ENCODE measurements at places on chromosomes 7 and 10.
A peak's percentile ranks its signal among the peaks of the same experiment; 100 is the strongest.

- DNase-seq = no peak
Measured at GRCh38 chr10:80158598-80159127, 26.1 kb downstream of the PLAC9 start.

DNA sequence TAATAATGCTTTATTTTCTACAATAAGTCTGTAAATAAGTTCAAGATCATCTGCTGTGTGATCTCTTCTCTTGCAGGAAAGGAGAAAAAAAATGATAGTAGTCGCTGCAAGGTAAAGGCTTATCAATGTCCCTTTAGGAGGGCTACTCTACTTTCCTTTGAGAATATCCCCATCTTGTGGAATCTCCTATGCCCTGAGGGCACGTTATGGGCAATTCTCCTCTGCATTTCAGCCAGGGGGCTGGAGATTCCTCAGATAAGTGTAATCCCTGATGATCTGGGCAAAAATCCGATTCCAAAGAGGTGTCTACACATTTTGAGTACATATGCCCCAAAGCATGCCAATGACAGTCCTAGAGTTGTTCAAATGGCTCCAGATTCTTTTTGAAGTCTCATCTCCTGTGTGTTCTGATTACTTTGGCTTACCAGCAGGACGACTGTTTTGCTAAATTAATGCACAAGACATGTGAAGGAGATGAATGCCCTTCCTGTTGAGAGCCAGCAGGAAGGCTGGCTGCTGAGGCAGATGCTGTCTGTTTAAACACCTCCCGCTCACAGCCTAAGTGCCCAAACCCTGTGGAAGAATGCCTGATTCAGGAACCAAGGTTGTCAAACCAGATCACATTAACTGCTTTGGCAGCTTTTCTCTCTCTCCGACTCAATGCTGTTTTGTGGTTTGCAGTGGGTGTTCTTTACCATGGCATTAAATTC is 171.2 kb upstream of the COL1A2 start:
- peak; percentile 44 for DNase-seq

DNA sequence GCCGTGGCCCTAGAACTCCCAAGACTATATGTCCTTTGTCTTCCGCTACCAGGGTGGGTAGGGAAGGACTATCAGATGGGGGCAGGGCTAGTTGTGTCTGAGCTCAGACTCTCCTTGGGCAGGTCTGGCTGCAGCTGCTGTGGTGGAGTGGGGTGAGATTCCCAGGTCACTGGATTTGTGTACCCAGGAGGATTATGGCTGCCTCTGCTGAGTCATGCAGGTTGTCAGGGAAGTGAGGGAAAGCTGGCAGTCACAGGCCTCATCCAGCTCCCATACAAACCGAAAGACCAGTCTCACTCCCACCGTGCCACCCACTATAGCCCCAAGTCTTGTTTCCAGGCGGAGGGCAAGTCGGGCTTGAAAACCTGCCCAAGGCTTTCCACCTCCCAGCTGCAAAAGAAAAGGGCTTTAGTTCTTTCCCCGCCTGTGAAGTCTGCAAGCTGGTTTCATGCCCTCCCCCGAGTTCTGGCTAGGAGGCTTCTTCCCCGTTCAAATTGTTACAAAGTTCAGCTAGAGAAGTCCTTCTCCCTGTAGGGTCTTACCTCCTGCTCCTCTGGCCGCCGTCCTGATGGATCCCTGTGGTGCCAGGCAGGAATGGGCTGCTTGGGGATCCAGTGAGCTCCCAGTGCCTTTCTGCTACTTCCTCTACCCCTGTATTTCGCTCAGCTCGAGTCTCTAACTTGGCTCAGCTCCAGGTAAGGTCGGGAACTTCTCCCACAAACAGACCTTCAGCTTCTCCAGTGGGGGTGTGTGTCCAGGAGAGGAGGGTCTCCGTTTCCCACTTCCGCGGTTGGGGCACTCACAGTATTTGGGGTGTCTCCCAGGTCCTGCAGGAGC is 106.8 kb upstream of the FGL2 start:
- no peak for DNase-seq

DNA sequence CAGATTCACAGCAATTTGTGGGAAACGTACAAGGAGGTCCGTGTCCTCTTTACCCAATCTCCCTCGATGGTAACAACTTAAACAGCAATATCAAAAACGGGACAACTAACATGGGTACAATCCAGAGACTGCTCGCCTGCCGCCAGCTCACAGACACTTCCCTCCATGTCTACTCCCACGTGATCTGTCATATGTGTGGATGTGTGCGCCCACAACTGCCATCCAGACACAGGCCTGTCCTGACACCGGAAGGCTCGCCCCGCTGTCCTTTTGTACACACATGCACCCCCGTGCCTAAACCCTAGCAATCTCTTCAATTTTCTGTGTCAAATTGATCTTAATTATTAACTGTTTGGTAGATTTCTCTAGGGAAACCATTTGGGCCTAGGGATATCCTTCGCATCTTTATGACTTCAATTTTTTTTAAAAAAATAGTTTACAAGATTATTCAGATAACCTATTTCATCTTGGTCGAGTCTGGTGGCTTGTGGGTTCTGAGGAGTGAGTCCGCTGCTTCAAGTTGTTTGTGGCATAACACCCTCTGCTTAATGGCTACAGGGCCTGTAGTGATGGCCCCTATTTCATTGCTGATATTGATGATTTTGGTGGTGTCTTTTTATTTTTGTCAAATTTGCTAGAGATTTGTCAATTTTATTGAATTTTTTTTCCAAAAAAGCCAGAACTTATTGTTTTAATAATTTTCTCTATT is 260.6 kb downstream of the MAD1L1 start:
- DNase-seq = no peak

- DNase-seq = no peak
Measured at GRCh38 chr10:93758508-93758885, 761 bp downstream of the LGI1 start.

DNA sequence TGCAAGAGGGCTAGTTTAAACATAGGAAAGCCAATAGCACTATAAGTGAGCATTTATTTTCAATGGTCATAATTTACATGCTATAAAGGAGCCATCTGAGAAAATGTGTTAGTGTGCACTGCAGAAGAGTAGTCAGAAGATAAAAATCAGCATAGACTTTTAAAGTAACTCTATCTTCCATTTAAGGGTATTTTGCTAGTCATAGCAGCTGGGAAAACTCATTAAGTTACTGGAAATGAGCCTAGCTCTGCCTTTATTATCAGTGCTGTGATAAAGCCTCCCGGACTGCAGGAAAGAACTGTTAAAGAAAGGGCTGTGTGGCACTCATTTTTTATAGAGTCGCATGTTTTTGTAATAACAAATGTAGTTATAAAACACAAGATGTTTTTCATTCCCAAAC is 825.8 kb upstream of the POM121L12 start:
- DNase-seq = no peak

- no peak for DNase-seq
Measured at GRCh38 chr7:114660753-114661152, 246.1 kb downstream of the FOXP2 start.

DNA sequence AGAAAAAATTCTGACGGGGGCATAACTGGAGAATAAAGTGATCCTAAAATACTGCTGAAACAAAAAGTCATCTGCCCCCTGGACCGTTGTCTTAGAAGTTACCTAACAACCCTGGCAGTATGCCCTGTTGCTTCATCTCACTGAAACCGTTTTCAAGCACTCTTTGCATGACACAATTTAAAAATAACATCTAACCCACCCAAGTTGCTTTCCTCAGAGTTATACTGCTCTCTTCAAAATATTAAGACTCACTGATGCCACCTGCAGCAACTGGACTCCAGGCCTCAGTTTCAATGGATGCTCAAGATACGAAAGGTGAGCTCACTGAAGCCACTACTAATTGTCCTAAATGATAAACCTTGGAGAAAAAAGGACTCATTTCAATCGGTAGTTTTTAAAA is 57.4 kb downstream of the CDK6 start:
- no peak for DNase-seq

GRCh38 chr7:28606421-28606820 is 194.1 kb downstream of the CREB5 start:
- no peak for DNase-seq

DNA sequence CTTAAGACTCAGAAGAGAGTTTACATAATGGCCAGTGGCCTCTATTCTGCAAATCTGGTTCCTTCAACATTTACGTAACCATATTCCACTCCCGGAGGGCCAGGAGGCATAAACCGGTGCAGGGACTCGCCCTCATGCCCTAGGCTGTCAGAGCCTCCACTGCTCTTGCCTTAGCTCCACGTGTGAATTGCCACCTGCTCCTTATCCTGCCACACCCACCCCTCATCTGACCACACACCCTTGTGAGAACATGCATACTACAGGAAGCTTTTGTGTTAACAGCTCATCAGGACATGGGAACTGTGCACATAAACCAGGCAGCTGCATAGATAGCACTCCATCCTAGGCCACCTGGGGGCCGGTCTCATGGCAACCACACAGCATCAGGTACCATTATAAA is 146.7 kb upstream of the PFKP start:
- no peak for DNase-seq

DNA sequence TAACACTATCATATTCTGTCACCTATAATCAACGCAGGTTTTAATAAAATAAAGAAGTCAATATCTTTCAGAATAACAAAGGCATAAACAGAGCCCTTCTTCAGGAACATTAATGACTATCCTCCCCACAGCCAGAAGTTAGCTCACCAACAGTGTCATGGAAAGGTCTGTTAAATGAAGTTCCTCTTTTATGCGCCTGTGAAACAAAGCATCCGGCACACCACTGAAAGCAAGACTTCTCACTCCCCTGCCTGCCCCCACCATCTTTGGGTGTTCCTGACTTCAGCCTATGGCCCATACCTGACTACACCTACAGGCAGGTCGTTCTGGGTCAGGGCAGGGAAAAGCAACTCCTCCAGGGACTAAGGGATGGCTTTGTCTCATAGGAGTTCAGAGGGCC is 205.4 kb downstream of the FANK1 start:
- DNase-seq = no peak

GRCh38 chr7:52161483-52161882 is 844.9 kb upstream of the COBL start:
- no peak for DNase-seq

- DNase-seq = peak; percentile 22
Measured at GRCh38 chr10:127853868-127854768, 38.6 kb downstream of the CLRN3 start.

DNA sequence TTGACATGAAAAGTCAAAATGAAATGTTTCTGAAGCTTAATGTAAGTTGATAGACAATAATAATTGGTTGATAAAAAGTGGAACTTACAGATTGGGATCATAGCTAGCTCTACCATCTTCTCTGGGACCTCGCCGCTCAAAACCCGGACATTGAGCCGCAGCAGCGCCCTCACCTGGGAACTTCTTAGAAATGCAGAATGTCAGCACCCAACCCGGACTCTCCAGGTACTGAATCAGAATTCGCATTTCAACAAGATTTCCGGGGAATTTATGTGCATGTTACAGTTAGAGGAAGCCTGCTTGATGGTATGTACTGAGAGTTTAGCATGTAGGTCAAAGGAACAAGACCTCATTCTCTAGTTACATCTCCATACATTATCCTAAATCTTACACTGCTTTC is 36.7 kb upstream of the ABLIM1 start:
- no peak for DNase-seq

DNA sequence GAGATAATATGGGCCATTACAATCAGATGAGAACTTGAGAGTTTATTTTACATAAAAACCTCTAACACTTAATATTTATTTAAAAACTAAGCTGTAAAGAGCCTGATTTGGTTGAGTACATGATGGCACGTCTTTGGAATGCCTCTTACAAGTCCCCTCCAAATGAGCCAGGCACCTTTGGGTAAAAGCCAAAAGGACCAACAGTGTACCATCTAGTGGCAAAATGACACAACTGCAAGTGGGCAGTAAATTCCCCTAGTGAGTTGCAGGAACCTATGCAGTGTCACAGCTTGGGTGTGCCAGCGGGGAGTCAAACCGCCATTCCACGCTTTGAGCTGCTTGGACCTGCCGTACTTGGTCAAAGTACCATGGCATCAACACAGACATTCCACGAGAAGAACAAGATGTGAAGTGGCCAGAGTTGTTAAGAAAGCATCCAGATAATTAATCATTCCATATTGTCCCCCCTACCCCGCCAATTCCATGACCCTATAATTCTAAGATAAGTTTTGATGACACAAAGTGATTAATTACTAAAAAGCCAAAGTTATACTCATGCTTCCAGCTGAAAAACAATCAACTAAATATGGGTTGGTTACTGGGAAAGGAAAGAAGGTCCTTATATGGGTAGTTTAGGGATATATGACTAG is 115.2 kb downstream of the SORBS1 start:
- peak; percentile 56 for DNase-seq

GRCh38 chr7:959271-959670 is 4.8 kb upstream of the ADAP1 start:
- no peak for DNase-seq

DNA sequence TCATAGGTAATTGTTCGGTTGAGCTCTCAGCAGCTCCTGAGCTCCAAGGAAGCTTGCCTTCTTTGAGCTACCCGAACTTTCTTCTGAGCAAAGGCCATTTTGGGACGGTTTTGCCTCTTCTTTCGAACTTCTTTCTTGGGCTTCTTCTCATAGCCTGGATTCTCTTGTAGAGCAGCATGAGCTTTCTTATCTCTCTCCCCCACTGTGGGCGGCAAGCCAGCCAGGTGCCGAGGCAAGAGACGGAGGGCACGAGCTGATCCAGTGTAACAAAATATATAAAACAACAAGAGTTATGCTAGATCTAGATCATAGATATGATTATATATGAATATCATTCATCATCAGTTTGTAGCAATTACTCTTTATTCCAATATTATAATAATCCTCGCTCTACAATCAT is 16.5 kb upstream of the KNDC1 start:
- no peak for DNase-seq

DNA sequence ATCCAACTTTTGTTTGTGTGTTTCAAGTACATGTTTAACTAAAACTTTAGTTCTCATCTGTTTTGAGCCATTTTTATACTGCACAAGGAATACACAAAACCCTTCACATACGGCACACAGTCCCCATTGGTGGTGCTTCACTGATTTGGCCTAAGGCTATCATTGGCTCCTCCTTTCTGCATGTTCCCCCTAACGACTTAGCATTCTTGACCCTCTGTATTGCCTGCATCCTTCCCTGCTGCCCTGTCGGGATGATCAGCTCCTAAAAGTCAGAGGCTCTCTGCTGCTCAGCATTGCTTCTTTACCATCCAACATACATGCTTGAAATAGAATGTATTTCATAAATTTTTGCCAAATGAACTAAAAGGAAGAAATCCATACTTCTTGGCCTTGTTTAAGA is 111.4 kb upstream of the ABCB5 start:
- DNase-seq = no peak

Data from NCI-H1436 (cell line).